A549 (cell line): ENCODE measurements at places on chromosomes 7 and 10. TPM values are rescaled to one million over a fixed set of nuclear protein-coding genes. Genes with fewer than 3 reads are reported as not detected.

DNA sequence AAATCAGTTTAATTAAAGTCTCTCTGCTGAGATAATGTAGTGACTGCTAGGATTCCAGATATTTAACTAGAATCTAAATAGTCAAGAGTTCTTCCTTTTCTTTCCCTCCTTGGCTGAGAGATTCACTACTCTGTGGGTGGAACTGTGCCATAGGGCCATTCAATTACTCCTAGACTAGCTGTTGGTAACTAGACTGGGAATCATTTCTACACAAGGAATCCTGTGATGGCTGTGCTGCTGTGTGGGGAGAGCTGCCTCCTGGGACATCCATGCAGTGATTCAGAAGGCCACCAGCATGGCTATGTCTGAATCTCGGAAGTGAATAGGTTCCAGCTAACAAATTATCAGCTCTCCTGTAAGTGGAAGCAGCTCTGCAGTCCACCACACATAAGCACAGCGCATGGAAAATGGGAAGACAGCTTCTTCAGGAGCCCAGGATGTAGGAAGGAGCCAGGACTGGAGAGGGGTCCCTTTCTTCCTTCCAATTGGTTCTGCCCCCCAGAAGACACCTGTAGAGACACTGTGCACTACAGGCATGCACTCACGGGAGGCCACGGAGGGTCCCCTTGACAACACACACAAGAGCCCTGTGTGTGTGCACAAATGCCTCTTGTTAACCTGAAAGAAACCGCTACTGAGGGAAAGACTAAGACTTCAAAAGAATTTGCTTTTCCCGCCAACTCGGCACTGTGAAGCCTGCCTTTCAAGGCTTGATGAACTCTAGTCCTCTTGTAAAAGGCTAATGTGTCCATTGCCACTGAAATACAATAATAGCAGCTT lies 66.5 kb downstream of the SCRN1 start:
- DNase-seq = no peak

Gene CACNA2D1
- polyA plus RNA-seq = 15.2 to 19.7 TPM (median 18.0 TPM) in 3 replicates

GRCh38 chr7:151148319-151149259 lies 18.9 kb downstream of the GBX1 start:
- no peak for DNase-seq

Gene COL26A1
- polyA plus RNA-seq = 0.46 to 0.52 TPM (median 0.47 TPM) in 3 replicates

DNA sequence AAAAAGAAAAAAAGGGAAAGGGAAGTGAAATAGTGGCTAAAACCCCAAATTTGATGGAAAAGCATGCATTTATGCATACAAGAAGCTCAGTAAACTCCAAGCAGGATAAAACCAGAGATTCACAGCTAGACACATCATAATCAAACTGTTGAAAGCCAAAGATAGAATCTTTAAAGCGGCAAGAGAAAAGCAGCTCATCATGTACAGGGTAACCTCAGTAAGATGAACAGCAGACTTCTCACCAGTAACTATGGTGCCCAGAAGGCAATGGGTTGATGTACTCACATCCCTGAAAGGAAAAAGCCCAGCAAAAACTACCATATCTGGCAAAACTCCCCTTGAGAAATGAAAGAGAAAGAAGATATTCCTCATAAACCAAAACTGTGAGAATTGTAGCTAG lies 60.4 kb downstream of the TPST1 start:
- DNase-seq = no peak

Gene TCAF2
- polyA plus RNA-seq = 0.06 to 0.11 TPM (median 0.08 TPM) in 3 replicates
